CD4-positive, alpha-beta memory T cell (primary cell): ENCODE measurements at places on chromosomes 2 and 18. TPM values are rescaled to one million over a fixed set of nuclear protein-coding genes. Genes with fewer than 3 reads are reported as not detected.

Gene PLB1
- total RNA-seq = 0.38 TPM

Gene RGPD3
- 0.47 TPM for total RNA-seq

Gene KIDINS220
- 52.3 TPM for total RNA-seq

Gene FAM124B
- 0.15 TPM for total RNA-seq

- no peak for DNase-seq
- no peaks in the 10 kb centered on the region for H3K27me3 ChIP-seq
- H3K36me3 ChIP-seq = no peaks in the 10 kb centered on the region
- no peak overlapping the region for H3K27ac ChIP-seq
Measured at GRCh38 chr2:56666777-56667176, 483.0 kb downstream of the CCDC85A start.

DNA sequence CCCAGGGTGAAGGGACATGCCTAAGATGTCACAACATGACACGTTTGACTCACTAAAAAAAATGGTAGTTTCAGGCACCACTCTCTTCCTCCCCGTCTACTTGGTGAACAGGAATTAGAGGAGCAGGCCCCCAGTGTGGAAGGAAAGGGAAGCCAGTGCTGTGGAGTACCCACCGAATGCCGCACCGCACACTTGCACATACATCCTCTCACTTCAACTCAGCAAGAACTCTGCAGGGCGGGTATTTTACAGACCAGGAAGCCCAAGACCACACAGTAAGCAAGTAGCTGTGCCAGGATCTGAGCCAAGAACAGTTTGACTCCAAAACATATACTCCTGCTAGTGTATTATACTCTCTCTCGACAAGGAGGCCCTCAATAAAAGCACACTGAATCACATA is 69.8 kb downstream of the BCL2 start:
- H3K36me3 ChIP-seq = peaks cover 2% of the 10 kb centered on the region
- H3K27me3 ChIP-seq = no peaks in the 10 kb centered on the region
- no peak overlapping the region for H3K4me3 ChIP-seq
- H3K4me1 ChIP-seq = peaks cover 51% of the 10 kb centered on the region
- H3K27ac ChIP-seq = no peak overlapping the region
- DNase-seq = no peak

DNA sequence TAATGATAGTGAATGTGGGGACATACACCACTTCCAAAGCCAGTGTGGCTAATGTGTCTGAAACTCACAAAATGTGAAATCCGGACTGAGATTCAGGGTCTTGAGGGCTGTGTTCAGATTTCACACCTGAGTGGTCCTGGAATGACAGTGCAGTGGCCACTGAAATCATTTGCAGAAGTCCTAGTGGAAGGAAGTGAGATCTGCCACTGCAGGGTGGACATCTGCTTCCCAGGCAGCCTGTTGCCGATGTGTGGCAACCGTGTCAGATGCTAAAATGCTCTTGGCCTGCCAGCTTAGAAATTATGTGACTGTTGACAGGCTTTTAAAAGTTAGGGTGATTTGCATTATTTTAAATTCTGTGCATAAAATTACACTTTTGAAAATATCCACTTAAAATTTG is 77.8 kb upstream of the TMEM200C start:
- H3K36me3 ChIP-seq = no peaks in the 10 kb centered on the region
- no peak overlapping the region for H3K4me3 ChIP-seq
- no peak for DNase-seq
- H3K27me3 ChIP-seq = no peaks in the 10 kb centered on the region
- no peak overlapping the region for H3K27ac ChIP-seq

DNA sequence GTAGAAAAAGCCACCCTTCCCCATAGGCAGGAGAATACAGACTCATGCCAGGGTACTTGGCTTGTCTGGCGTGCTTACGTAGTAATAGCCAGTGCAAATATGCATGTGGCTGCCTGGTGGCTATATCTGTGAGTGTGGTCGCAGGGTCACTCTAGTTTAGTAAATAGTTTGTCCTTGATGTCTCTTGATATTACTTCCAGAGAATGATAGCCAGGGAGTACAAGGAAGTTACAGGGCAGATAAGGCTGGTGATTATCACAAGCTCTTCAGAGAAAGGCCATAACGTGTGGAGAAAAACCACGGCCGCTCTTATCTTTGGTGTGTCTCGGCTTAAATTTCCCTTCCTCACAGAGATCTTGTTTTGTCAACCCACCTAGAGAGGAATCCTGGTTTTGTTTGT is 54.3 kb upstream of the SLC39A10 start:
- H3K36me3 ChIP-seq = no peaks in the 10 kb centered on the region
- DNase-seq = no peak
- H3K4me3 ChIP-seq = no peak overlapping the region
- no peak overlapping the region for H3K27ac ChIP-seq
- H3K27me3 ChIP-seq = no peaks in the 10 kb centered on the region

DNA sequence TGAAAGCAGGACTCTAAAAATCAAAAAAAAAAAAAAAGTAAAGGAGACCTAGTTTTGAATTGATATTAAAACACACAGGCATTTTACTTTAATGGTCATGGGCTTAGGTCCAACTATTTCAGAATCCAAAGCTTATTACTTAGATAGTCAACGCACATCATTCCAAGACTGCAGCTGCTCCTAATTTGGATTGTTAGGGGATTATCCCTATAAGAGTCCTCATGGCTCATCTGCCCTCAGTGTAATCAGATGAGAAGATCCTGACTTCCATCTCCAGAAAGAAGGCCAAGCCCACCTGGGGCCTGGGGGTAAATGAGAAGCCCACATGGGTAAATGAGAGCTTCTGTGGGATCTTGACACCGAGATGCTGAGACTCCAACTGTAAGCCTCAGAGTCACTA is 424.2 kb downstream of the NRXN1 start:
- H3K27me3 ChIP-seq = no peaks in the 10 kb centered on the region
- no peaks in the 10 kb centered on the region for H3K36me3 ChIP-seq
- no peak overlapping the region for H3K4me3 ChIP-seq
- H3K27ac ChIP-seq = no peak overlapping the region
- no peak for DNase-seq
- H3K4me1 ChIP-seq = no peaks in the 10 kb centered on the region
